ENCODE measurements at places on chromosomes 6 and 20. TPM values are rescaled to one million over a fixed set of nuclear protein-coding genes. Genes with fewer than 3 reads are reported as not detected.

Gene EPPIN
- not detected for total RNA-seq

GRCh38 chr6:15232836-15233510 lies 12.9 kb upstream of the JARID2 start:
- DNase-seq: no peak
- H3K4me3 ChIP-seq: no peak overlapping the region
- no peak overlapping the region for H3K27ac ChIP-seq
- H3K36me3 ChIP-seq: no peaks in the 10 kb centered on the region
- H3K27me3 ChIP-seq: no peaks in the 10 kb centered on the region

DNA sequence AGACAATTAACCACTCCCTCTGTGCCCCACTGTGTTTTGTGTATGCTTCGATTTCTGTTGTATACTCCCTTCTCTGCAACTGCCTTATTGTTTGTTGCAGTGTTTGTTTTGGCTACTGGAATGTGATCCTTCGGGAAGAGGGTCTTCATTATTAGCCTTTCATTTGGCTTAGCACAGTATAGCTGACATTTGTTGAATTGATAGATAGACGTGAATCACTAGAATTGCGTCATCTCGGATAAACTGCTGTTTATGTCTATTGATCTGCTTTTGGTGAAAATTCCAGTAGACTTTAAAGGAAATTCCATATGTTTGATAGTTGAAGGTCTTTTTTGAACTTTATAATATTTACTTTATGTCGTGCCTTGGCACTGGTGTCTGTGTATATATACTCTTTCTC lies 189.9 kb upstream of the EYA4 start:
- no peak overlapping the region for H3K27ac ChIP-seq
- no peaks in the 10 kb centered on the region for H3K27me3 ChIP-seq
- no peak for DNase-seq
- H3K4me3 ChIP-seq: no peak overlapping the region

Gene BPIFA3
- total RNA-seq: not detected

DNA sequence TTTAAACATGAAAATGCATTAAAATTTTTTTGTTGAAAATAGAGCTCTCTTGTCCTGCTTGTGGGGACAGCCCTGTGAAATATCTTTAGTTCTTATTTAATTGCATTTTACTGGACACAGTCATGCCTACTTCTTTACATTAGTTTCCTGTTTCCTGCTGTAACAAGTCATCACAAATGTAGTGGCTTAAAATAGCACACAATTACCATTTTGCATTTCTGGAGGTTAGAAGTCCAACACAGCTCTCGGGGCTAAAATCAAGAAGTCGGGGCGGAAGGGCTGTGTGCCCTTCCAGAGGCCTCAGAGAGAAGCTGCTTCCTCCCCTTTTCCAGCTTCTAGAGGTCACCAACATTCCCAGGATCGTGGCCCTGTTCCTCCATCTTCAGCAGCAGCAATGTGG lies 29.4 kb downstream of the PNLDC1 start:
- no peaks in the 10 kb centered on the region for H3K36me3 ChIP-seq
- peaks cover 18% of the 10 kb centered on the region for H3K4me1 ChIP-seq
- no peak overlapping the region for H3K4me3 ChIP-seq
- peak overlapping the region; percentile 39 for H3K27ac ChIP-seq
- H3K27me3 ChIP-seq: peaks cover 2% of the 10 kb centered on the region

Gene BMP7
- total RNA-seq: not detected

Gene EEF1A2
- total RNA-seq: 0.12 TPM

Gene ARMC2
- 10.0 TPM for total RNA-seq

Gene PANK2
- 64.5 TPM for total RNA-seq

DNA sequence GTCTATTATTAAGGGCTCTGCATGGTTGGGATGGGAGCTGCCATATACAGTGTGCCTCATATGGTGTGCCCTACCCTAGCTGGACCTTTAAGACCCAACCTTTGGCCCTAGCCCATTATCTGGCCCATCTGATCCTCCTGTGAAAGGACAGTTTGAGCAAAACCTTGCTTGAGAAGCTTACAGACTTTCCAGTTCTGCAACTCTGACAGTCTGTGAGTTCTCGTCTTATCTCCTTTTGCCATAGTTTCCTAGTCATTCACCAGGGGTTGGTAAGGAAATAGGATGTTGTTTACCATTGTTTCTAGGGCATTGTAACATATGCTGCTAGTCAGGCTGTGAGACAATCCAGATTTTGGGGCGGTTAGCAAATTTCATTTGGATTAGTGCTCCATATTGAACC lies 17.2 kb downstream of the CTNNBL1 start:
- no peak overlapping the region for H3K4me3 ChIP-seq
- H3K36me3 ChIP-seq: peaks cover 10% of the 10 kb centered on the region
- no peak overlapping the region for H3K27ac ChIP-seq
- no peak for DNase-seq

- no peaks in the 10 kb centered on the region for H3K27me3 ChIP-seq
- no peak overlapping the region for H3K27ac ChIP-seq
- no peaks in the 10 kb centered on the region for H3K36me3 ChIP-seq
- no peak for DNase-seq
- no peaks in the 10 kb centered on the region for H3K4me1 ChIP-seq
- H3K4me3 ChIP-seq: no peak overlapping the region
Measured at GRCh38 chr20:19874040-19874727, 116.1 kb downstream of the RIN2 start.

DNA sequence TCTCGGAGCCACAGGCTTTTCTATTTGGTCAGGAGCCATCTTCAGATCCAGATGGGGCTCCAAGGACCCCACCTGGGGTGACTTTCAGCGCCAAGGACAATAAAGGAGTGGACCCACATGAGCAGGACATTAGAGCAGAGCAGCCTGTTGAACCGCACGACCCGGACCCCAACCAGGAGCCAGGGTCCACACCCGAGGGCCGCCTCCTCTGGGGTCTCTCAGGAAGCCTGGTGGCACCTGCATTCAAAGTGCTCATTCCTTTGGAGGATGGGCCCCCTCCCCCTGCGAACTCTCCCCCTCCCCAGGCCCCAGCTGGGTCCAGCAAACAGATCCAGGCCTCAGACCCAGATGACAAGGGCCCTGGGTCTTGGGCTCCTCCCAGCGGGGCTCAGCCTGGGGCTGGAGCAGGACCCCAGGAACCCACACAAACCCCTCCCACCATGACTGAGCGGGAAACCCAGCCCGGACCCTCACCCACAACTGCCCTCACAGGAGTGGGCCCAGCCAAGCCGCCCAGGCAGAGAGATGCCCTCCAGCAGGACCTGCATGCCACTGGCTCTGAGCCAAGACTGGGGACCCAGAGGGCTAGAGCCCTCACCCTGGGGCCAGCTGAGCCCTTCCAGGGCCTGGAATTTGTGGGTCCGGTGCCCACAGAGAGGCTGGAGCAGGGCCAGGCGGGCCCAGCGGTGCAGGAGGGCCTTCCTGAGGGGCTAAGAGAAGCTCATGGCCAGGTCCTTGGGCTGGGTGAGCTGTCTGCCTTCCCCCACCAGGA lies 23.9 kb downstream of the RAB44 start:
- H3K4me3 ChIP-seq: no peak overlapping the region
- H3K36me3 ChIP-seq: no peaks in the 10 kb centered on the region
- no peak for DNase-seq
- no peaks in the 10 kb centered on the region for H3K27me3 ChIP-seq
- no peak overlapping the region for H3K27ac ChIP-seq

Gene C6orf141
- total RNA-seq: 0.83 TPM

GRCh38 chr20:58251979-58252591 lies 23.6 kb upstream of the ANKRD60 start:
- DNase-seq: no peak
- no peak overlapping the region for H3K27ac ChIP-seq
- H3K36me3 ChIP-seq: peaks cover 35% of the 10 kb centered on the region
- no peaks in the 10 kb centered on the region for H3K27me3 ChIP-seq
- peaks cover 26% of the 10 kb centered on the region for H3K4me1 ChIP-seq

Gene LY86
- 9.5 TPM for total RNA-seq

Gene CST5
- not detected for total RNA-seq

GRCh38 chr20:20734475-20734948 lies 22.1 kb upstream of the RALGAPA2 start:
- peak overlapping the region; percentile 61 for H3K27ac ChIP-seq
- H3K4me3 ChIP-seq: no peak overlapping the region
- H3K4me1 ChIP-seq: peaks cover 16% of the 10 kb centered on the region
- no peaks in the 10 kb centered on the region for H3K36me3 ChIP-seq
- H3K27me3 ChIP-seq: peaks cover 5% of the 10 kb centered on the region
- peak; percentile 40 for DNase-seq

- DNase-seq: no peak
- no peaks in the 10 kb centered on the region for H3K27me3 ChIP-seq
- no peak overlapping the region for H3K4me3 ChIP-seq
Measured at GRCh38 chr6:14209000-14209399, 91.4 kb downstream of the CD83 start.

- no peak overlapping the region for H3K4me3 ChIP-seq
- no peak overlapping the region for H3K27ac ChIP-seq
- H3K27me3 ChIP-seq: peaks cover 2% of the 10 kb centered on the region
- H3K36me3 ChIP-seq: no peaks in the 10 kb centered on the region
- H3K4me1 ChIP-seq: no peaks in the 10 kb centered on the region
Measured at GRCh38 chr6:115838216-115838615, 222.5 kb downstream of the FRK start.

Gene CST4
- total RNA-seq: not detected

DNA sequence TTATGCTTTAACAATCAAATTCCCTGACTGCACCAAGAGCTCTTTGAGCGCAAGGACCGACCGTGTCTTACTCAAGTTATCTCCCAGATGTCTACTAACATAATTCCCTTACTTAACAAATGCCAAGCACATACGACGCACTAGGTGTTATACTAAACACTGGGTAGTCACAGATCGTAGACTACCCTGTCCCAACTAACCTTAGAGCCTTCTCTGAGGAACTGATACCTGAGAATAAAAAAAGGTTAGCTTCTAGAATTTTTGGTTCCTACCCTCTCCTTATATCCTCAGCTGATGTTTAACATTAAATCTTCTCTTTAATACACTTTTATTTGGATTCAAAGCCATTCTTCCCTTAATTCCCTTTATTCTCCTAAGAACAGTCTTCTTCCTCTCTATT lies 38.5 kb downstream of the EPB41L2 start:
- H3K27ac ChIP-seq: no peak overlapping the region
- H3K4me3 ChIP-seq: no peak overlapping the region
- DNase-seq: no peak
- H3K4me1 ChIP-seq: no peaks in the 10 kb centered on the region

DNA sequence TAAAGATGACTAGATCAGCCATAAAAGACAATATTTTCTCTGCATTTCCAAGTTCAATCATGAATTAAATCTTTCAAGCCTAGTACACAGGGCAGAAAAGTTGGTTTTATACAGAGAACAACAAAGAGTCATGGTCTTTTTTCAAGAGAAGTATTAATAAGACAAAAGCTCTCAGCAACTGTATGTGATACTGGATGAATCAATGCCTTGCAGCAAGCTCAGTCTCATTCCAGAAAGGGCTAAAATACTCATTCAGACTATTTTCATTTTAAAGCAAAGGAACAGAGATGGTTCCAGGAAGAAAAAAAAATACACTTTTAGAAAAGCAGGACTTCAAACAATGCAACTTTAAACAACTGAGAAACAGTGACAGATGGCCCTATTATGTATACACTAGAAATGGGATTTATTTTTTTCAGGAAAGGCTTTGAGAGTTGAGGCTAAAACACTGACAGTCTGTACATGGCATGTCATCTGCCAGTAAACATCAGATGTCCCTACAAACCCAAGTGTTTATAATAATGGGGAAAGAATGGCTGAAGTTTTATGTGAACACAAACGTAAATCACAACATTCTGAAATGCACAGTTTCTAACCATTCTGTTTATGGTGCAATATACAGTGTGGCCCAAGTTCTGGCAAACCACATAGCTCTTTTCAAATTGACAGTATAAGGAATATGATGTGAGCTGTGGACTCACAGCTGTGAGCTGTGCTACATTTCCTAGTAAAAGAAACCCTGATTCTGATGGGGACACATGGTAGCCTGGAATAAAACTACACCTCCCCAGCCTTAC lies 114.3 kb upstream of the DST start:
- no peak for DNase-seq
- H3K36me3 ChIP-seq: no peaks in the 10 kb centered on the region
- H3K4me3 ChIP-seq: no peak overlapping the region
- H3K4me1 ChIP-seq: peaks cover 2% of the 10 kb centered on the region
- H3K27ac ChIP-seq: no peak overlapping the region

Gene FOXC1
- not detected for total RNA-seq

- H3K27me3 ChIP-seq: no peaks in the 10 kb centered on the region
- no peak overlapping the region for H3K4me3 ChIP-seq
- H3K36me3 ChIP-seq: peaks cover 2% of the 10 kb centered on the region
- peaks cover 7% of the 10 kb centered on the region for H3K4me1 ChIP-seq
Measured at GRCh38 chr6:166559211-166559610, 27.3 kb downstream of the RAMACL start.

Gene VSX1
- total RNA-seq: not detected

Gene POM121L2
- not detected for total RNA-seq

Measured in activated CD4-positive, alpha-beta T cell treated with anti-CD3 and anti-CD28 coated beads, Interleukin-2, amount 10 ng/mL, durations not matched to agents 7 days and 5 days (primary cell).